ENCODE measurements at places on chromosomes 7 and 10.

- no peaks in the 10 kb centered on the region for H3K4me1 ChIP-seq
- H3K36me3 ChIP-seq: no peaks in the 10 kb centered on the region
- H3K27ac ChIP-seq: no peak overlapping the region
- no peaks in the 10 kb centered on the region for H3K27me3 ChIP-seq
- H3K4me3 ChIP-seq: no peak overlapping the region
These were observed 8.8 kb upstream of the ENO4 start for GRCh38 chr10:116840389-116841075.

- DNase-seq: no peak
- peaks cover 14% of the 10 kb centered on the region for H3K36me3 ChIP-seq
- no peaks in the 10 kb centered on the region for H3K27me3 ChIP-seq
- peaks cover 42% of the 10 kb centered on the region for H3K4me1 ChIP-seq
- H3K27ac ChIP-seq: no peak overlapping the region
These were observed 6.6 kb upstream of the TMEM184A start for GRCh38 chr7:1562597-1563051.

GRCh38 chr7:39233851-39234529, 256.3 kb downstream of the POU6F2 start:
- H3K27ac ChIP-seq: no peak overlapping the region
- H3K4me3 ChIP-seq: no peak overlapping the region
- DNase-seq: no peak
- no peaks in the 10 kb centered on the region for H3K36me3 ChIP-seq

GRCh38 chr7:29363636-29364425, 169.3 kb downstream of the CHN2 start:
- no peaks in the 10 kb centered on the region for H3K27me3 ChIP-seq
- peaks cover 9% of the 10 kb centered on the region for H3K4me1 ChIP-seq
- no peak for DNase-seq
- H3K36me3 ChIP-seq: no peaks in the 10 kb centered on the region
- H3K27ac ChIP-seq: no peak overlapping the region
- no peak overlapping the region for H3K4me3 ChIP-seq

- no peak overlapping the region for H3K27ac ChIP-seq
- no peaks in the 10 kb centered on the region for H3K27me3 ChIP-seq
- H3K4me1 ChIP-seq: peaks cover 8% of the 10 kb centered on the region
- no peak overlapping the region for H3K4me3 ChIP-seq
- no peak for DNase-seq
These were observed 155.5 kb downstream of the SNX10 start for GRCh38 chr7:26447116-26447515.

DNA sequence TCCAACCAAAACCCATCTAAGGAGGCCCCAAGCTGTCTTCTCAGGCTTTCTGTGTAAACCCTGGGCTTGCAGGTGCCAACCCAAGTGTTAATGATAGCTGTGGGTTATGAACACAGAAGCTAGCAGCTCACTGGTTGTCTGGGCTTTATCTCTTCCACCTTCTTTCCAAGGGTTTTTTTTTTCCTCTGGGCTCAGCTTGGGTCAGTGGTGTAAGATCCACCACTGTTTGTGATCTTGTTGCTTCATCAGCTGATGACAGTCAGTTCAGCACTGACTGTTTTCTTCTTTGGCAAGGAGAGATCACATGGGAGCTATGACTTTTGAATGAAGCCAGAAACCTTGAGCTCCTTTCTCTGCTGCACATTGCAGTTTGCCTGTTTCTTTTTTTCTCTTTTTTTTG, 4.6 kb downstream of the GTPBP4 start:
- peaks cover 65% of the 10 kb centered on the region for H3K36me3 ChIP-seq
- peaks cover 16% of the 10 kb centered on the region for H3K4me1 ChIP-seq
- no peaks in the 10 kb centered on the region for H3K27me3 ChIP-seq
- DNase-seq: no peak
- no peak overlapping the region for H3K4me3 ChIP-seq

DNA sequence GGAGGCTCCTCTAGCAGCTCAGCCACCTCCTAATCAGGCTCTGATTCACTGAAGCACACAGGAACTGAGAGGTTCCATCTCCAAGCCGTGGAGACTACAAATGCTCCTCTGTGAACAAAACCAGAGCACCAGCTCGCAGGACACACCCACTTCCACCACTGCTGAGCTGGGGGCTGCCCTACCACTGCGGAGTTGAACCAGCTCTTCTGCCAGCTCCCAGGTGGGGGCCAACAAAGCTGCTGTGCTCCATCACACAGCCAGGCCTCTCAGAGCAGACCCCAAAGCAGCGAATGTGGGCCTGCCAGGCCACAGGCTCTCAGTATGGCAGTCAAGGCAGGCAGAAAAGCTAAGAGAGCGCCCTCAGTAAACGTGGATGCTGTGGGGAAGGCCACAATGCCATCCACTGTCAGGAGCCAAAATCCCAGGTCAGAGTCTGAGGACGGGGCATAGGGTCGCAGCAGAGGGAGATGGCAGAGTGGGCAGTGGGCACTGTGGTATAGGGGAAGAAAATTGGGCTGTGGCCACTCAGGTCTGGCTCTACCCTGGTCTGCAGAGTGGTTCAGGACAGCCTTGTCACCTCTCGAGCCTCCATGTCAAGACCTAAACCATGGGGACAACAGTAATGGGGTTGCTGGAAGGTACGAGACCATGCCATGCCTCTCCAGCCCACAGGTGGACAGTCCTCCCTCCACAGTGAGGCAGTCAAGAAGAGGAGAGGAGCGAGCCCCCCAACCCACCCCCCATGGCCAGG, 82.1 kb downstream of the GRID1 start:
- no peak overlapping the region for H3K4me3 ChIP-seq
- H3K27me3 ChIP-seq: no peaks in the 10 kb centered on the region
- DNase-seq: no peak

GRCh38 chr7:35379481-35379880, 125.6 kb upstream of the TBX20 start:
- no peaks in the 10 kb centered on the region for H3K4me1 ChIP-seq
- no peak overlapping the region for H3K27ac ChIP-seq
- H3K27me3 ChIP-seq: no peaks in the 10 kb centered on the region
- DNase-seq: no peak

- peaks cover 3% of the 10 kb centered on the region for H3K4me1 ChIP-seq
- H3K27me3 ChIP-seq: no peaks in the 10 kb centered on the region
- H3K36me3 ChIP-seq: no peaks in the 10 kb centered on the region
- no peak for DNase-seq
These were observed 14.1 kb downstream of the RNF32 start for GRCh38 chr7:156654511-156655234.

GRCh38 chr10:35843524-35844181, 201.6 kb upstream of the FZD8 start:
- no peak overlapping the region for H3K4me3 ChIP-seq
- H3K27me3 ChIP-seq: no peaks in the 10 kb centered on the region
- no peak for DNase-seq
- no peak overlapping the region for H3K27ac ChIP-seq

DNA sequence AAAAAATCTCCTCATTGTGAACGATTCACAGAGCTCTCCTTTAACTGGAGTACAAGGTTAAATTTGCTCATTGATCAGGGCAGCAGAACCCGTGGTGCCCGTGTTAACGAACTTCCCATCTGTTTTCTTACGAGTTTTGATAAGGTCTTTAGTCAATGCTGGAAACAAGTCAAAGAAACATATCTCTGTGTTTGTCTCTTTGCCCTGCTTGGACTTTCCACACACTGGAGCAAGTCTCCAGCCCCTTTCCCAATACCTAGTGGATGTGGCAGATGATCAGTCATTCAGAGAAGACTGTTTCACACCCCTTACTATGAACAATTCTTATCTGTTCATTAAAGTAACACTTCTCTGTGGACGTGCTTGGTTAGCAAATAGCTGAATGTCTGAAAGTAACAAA, 121.3 kb downstream of the ARID5B start:
- no peak overlapping the region for H3K27ac ChIP-seq
- no peak overlapping the region for H3K4me3 ChIP-seq
- H3K36me3 ChIP-seq: no peaks in the 10 kb centered on the region
- peaks cover 70% of the 10 kb centered on the region for H3K4me1 ChIP-seq
- DNase-seq: no peak

- no peak overlapping the region for H3K27ac ChIP-seq
- no peaks in the 10 kb centered on the region for H3K27me3 ChIP-seq
- H3K4me1 ChIP-seq: peaks cover 9% of the 10 kb centered on the region
- DNase-seq: no peak
These were observed 15.8 kb downstream of the PLEKHA1 start for GRCh38 chr10:122390271-122390670.

DNA sequence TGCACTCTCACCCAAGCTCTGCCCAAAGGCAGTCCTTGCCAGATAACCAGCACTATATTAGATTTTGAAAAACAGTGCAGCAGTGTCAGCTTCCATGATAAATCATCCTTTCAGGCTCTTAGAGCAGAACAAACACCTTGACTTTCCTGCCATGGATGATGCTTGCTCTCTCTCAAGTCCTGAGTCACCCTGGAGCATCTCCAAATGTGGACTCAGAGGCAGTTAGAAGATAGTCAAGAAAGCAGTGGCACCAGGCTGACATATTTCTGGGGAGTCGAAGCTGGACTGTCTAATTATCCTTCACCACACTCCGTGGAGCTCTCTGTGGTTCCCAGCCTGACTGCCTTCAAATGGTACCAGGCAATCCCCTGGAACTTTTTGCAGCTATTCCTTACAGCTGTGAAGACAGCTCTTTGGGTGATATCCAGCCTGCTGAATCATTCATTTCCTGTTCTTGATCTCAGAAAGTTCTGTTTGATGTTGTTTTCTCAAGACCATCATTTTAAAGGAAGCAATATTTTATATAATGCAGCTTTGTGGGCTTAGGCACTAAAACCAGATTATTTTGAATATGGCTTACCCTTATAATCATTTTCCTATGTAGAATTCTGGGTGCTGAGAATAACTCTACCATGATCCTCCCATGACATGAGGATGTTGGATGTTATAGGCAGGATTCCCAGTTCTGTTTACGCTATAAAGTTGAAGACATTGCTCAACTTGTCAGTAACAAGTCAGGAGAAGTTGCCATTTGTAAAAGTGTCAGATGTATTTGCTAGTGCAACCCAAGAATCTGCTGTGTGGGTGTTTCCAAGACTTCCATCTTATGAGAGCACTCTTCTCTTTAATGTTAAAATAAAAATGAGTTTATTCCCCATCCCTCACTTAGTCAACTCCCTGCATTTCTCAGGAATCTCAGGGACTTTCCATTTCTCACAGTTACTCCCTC, 233.8 kb downstream of the C7orf25 start:
- H3K4me1 ChIP-seq: peaks cover 15% of the 10 kb centered on the region
- no peak overlapping the region for H3K4me3 ChIP-seq
- DNase-seq: peak; percentile 21
- no peaks in the 10 kb centered on the region for H3K27me3 ChIP-seq
- H3K27ac ChIP-seq: peak overlapping the region; percentile 56

GRCh38 chr7:70700941-70701425, 431.0 kb upstream of the GALNT17 start:
- peaks cover 23% of the 10 kb centered on the region for H3K36me3 ChIP-seq
- peaks cover 26% of the 10 kb centered on the region for H3K4me1 ChIP-seq
- no peak for DNase-seq
- no peaks in the 10 kb centered on the region for H3K27me3 ChIP-seq
- no peak overlapping the region for H3K27ac ChIP-seq

- no peaks in the 10 kb centered on the region for H3K27me3 ChIP-seq
- no peak overlapping the region for H3K4me3 ChIP-seq
- no peaks in the 10 kb centered on the region for H3K4me1 ChIP-seq
These were observed 31.8 kb upstream of the ABCA13 start for GRCh38 chr7:48139459-48139858.

GRCh38 chr7:135919071-135919841, 57.9 kb downstream of the MTPN start:
- H3K27ac ChIP-seq: no peak overlapping the region
- H3K27me3 ChIP-seq: no peaks in the 10 kb centered on the region
- no peaks in the 10 kb centered on the region for H3K36me3 ChIP-seq
- no peak overlapping the region for H3K4me3 ChIP-seq

- H3K4me3 ChIP-seq: no peak overlapping the region
- no peak for DNase-seq
- no peak overlapping the region for H3K27ac ChIP-seq
- no peaks in the 10 kb centered on the region for H3K27me3 ChIP-seq
- no peaks in the 10 kb centered on the region for H3K36me3 ChIP-seq
These were observed 66.3 kb upstream of the IL6 start for GRCh38 chr7:22660732-22661131.

DNA sequence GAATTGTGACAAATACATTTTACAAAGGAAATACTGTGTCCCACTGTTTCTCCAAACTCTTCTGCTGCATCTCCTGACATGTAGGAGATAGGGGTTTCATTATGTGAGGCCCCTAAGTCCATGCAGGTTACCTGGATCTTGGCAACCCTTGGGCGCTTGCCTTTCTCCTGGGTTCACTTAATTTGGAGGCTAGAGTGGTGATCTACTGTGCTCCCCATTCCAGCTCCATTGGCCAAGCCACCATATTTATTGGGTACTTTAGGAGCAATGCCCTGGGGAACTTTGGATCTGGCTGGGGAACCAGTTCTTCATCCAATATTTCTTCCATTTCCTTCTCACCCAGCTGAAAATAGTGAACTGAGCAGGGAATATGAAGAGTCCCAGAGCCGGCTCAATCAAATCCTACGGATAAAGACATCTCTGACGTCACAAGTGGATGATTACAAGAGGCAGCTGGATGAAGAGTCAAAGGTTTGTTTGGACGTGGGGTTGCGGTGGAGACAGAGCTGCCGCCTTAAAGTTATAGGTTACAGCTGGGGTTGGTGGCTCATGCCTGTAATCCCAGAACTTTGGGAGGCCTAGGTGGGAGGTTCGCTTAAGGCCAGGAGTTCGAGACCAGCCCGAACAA, 18.5 kb downstream of the MYH16 start:
- H3K27ac ChIP-seq: no peak overlapping the region
- H3K4me3 ChIP-seq: no peak overlapping the region
- no peaks in the 10 kb centered on the region for H3K4me1 ChIP-seq

DNA sequence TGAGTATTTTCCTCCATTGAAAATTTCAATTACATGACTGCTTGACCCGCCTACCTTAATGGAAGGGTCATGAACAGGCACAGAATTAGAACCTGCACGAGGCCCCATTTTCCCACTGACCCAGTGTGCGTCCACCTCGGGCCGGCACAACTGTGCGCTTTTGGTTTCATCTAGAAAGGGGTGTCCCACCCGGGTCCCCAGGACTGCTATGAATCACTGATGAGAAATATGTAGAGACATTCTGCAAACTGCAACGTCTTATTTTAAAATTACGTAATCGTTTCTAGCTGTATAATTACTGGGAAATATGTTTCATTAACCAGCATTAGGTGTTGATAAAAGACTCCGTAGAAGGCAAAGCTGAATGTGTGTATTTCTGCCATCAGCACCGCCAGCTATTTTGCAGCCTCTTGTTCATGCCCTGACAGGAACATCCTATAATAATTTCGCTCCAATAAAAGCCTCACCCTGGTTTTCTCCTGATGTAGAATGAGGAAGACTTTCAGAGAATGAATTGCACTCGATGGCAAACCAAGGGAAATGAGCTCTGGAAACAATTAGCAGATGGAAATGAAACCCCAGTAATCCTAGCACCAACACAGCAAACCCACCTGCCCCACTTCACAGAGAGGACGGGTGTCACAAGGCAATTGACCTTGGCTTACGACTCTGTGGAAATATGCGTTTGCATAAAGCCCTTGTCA, 562.1 kb downstream of the DNAJB6 start:
- H3K27me3 ChIP-seq: no peaks in the 10 kb centered on the region
- no peak overlapping the region for H3K27ac ChIP-seq
- H3K4me3 ChIP-seq: no peak overlapping the region
- no peak for DNase-seq
- H3K36me3 ChIP-seq: no peaks in the 10 kb centered on the region
